A673 (cell line): ENCODE measurements at places on chromosomes 11 and 22. TPM values are rescaled to one million over a fixed set of nuclear protein-coding genes. Genes with fewer than 3 reads are reported as not detected.

DNA sequence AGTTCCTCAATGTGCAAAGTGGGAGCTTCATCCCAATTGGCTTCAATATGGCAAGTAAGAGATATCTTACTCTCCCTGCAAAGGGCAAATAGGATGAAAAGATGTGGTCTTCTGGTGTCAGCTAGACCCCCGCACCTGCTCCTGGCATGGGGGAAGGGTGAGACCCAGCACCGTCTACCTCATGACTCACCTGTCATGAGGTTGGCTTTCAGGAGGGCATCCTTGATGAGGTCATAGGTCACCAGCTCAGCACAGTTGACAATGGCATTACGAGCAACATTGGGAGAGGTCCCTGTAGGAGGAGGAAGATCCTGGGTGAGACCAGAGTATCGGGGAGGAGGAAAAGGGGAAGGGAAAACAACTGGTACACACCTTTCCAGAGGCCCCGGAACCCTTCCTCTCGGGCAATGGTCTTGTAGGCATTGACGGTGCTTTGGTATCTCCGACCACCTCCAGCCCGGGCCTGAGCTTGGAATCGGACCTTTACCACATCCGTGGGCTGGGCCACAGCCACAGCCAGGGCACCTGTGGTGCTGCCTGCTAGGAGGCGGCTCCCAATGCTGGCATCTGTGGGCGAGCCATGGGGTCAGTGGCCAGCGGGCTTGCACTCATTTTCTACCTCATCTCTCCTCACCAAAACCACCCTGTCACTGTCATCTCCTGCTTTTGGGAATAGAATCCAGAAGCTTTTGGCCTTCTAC, 6.0 kb downstream of the UCP2 start:
- no peak for DNase-seq

GRCh38 chr11:123654566-123655081, at the start of gene SCN3B:
TSS of gene SCN3B (minus strand) at chr11:123654624. CDS start at chr11:123653801, 823 bp downstream.
- DNase-seq = peak; percentile 91

The OSBPL5 gene
- total RNA-seq = 28.4 and 30.1 TPM in 2 replicates

- DNase-seq = peak; percentile 65
Observed at GRCh38 chr22:22037740-22038139, 55.2 kb upstream of the TOP3B start.

DNA sequence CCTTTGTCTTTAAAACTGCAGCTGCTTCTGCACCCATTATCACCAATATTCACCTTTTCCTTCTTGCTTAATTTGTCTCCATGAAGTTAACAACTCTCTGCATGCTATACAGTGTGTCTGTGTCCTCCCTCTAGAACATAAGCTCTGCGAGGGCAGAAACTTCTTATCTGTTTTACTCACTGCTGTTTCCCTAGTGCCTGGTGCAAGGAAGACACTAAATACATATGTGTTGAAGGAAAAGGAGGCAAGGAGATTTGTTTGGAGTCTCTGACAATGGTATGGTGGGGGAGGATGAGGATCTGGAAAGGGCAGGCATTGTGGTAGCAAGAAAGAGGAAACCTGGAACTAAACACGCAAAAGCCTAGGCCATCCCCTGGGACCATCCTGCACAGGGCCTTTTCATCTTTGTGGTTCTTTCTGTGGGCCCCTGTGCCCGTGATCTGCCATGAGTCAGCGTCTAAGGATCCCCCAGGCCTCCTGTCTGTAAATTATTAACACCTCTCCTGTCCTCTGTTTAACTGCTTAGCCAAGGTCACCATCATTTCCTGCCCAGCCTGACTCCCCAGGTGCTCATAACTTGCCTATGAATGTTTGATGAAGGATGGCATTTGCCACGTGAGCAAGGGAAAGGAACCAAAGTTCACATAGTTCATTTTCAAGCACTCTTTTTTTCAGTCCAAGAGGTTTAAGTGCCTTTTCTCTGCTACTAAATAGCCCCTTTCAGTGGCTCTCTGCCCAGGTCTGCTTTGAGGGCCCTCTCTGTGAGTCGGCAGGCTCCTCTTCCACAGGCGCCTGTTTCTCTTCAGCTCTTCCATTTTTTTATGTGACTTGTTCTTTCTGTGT, 131.1 kb downstream of the RASSF10 start:
- no peak for DNase-seq

- no peak for DNase-seq
Observed at GRCh38 chr11:67285541-67286498, 3.3 kb upstream of the ANKRD13D start.

DNA sequence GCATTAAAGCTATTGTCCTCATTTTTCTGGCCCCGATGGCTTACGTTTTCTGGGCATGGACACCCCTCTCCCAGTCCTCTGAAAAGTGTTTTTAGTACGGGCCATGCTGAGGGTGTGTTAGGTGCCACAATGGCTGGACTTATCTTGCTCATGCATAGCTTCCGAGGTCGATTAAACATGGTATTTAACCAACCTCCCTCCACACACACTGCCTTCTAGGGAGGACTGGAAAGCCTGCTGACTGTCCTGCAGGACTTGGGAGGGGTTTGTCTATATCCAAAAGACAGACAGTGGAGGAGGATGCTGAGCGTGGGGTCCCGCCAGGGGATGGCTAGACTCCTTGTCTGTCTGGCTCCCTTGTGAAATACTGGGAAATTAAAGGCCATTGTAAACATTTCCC, 95.3 kb downstream of the FBXO7 start:
- DNase-seq = no peak

The ISX gene
- total RNA-seq = not detected in 2 replicates

DNA sequence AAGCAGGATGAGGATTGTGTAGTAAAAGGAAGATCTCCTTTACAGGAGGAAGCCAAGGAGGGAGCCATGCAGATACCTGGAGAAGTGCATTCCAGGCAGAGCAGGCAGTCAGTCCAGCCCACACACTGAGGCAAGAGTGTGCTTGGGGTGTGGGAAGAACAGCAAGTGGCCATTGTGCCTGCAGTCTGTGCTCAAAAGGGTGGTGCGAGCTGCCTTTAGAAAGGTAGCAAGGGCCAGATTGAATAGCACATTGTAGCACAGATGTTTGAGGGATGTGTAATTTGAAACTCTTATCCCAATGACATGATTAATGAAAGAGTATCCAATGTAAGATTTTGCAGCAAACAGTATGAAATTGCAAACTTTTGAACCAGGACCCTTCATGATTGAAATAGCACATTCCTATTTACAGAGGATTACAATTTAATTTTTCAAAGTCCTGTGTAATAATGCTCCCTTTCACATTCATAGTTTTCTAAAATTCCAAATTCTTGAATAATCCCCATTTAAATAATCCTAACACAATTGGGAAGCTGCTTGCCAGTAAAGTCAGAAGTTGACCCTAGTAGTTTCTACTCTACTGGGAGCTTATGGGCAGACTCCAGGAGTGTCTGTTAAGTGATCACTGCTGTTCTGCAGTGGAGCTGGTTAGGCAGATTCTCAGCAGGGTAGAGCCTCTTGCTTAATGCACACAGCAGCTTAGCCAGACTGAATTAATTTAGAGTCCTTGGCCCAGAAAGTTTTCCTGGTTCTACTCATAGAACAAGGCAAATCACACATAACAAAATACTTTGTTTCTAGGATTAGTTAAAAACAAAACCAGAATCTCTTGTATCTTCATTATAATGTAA, 78.1 kb downstream of the CYB5R2 start:
- DNase-seq = peak; percentile 72

- DNase-seq = no peak
Observed at GRCh38 chr11:131423688-131424087, 53.3 kb downstream of the NTM start.

The GLYAT gene
- total RNA-seq = 0.39 TPM in 1 of 2 replicates, not detected in the other

- DNase-seq = peak; percentile 64
Observed at GRCh38 chr22:48943567-48944432, 883.9 kb downstream of the BRD1 start.

DNA sequence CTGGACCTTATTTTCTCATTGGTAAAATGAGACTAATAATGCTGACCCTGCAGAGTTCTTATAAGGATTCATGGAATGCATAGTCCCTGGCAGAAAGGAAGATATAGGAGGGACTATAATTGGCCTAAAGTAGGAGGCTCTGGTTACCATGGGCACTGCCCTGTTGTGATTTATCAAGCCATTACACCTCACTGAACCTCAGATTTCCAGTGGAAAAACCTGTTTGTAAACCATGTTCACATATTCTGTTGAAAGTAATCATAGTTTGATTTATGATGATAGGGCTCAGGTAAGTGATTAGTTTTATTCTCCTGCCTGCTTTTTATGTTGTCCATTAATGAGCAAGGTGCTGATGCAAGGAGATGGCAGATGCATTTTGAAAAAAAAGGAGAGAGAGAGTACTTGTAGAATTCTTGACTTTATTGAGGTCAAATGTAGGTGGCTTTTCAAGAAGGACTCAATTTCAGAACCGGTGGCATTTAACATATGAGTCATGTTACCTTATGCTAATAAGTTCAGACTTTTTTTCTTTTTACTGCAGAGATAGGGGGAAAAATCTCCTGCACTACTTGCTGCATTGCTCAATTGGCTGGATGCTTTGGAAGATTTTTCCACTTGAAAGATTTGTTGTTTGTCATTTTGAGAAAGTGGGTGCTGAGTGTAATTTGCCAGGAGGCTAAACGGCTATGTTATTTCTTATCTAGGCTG, 14.6 kb downstream of the NF2 start:
- DNase-seq = no peak

DNA sequence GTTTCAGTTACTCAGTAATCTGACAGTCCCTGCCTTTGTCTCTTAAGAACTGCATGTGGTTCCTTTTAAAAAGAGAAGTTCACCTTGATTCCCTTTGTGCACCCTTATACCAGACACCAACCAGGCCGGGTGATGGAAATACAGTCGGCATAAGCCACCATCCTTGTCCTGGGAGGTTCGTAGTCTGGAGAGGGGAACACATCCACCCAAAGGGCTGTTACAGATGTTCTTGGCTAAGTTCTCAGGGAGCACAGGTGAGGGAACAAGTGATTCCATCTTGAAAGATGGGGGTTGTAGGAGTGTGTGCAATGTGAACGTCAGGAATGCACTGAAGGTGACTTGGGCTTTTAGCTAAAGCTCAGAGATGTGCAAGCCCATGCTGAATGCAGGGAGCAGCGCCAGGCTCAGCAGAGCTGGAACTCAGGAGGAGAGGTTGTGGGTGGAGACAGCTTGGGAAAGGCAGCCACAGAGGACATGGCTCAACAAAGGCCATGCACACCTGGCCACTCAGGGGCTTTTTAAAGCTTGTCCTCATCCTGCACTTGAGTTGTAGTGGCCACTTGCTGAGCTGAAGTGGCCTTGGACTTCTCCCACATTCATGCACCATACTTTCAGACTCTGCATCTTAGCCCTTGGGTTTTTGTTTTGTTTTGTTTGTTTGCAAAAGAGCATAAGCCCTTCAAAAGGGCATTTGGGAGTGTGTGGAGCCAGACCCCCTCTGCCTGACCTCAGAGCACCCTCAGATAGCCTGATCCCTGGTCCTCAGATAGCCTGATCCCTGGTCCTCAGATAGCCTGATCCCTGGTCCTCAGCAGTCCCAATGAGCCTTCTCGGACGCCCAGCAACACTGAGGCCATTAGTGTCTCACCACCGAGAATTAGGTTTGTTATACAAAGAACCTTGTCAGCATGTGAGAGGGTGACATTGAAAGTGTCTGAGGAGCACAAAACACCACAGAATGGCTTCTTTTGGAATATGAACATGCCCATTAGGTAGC, 12.7 kb upstream of the TMA7B start:
- DNase-seq = no peak

GRCh38 chr11:72229336-72229924, 4.9 kb downstream of the INPPL1 start:
- DNase-seq = no peak

DNA sequence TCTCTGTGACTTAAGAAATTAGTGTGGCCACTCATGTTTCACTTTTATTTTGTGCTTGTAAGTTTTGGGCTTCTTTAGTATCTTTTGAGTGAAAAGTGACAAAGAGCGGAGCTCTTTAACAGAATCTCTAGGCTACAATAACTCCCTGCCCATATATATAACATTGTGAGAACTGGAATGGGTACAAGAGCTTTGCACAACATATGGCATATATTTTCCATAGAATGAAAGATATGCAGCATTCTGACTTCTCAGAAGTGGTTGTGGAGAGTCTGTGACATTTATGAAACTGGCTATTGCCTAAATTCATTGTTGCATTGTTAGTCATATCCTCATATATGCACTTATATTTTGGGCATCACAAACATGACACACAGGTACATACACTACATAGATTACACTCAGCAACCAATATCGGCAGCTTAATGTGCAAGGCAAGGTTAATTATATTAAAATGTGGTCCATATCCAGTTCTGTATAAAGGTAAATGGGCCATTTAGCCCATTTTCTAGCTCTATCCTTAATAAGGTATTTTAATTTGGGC, 1148.2 kb downstream of the FAM181B start:
- DNase-seq = no peak

DNA sequence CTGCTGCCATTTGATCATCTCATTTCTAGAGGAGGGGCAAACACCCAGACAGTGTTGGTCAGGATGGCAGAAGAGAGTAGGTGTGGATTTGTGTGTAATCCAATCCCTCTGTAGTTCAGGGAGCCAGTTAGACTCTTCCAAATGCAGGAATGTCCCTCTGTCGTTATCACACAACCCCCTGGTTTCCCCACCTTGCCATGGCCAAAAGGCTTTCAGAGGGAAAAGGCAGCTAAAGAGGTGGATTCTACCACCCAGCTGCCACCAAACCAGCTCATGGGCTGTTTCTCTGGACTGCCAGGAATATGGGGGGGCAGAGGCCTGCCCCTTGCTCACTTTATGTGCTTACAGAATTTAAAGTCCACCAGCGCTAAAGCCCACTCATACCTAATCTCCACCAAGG, 18.1 kb downstream of the TSKU start:
- DNase-seq = no peak

DNA sequence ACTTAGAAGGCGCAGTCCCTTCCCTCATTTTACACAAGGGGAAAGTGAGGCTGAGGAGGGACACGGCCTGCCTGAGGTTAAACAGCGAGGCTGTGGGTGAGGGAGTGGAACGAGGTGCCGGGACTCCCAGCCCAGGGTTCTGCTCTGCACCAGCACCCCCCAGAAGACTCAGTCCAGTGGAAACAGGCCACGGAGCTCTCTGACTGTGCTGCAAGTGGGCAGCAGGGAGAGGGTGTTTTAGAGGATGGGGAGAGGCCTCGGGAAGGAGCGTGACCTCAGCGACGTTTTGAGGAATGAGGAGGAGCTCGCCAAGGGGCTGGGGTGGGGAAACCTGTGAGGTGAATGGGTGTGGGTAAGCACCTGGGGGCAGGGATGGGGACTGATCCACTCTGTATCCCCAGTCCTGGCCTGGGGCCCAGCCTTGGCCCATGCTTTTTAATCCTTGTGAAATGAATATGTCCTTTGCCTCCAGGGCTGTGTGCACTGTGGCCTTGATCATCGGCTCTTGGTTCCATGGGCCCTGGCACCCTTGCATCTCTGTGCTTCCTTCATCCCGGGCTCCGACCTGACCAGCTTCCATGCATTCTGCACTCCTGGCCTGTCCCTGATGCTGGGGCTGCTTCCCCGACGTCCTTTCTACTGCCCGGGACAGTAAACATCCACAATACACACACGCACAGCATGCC, 44.2 kb downstream of the SHISAL1 start:
- DNase-seq = no peak

The FOLR1 gene
- not detected in 2 replicates for total RNA-seq

The VSIG2 gene
- total RNA-seq = not detected in 2 replicates

The MMP10 gene
- 4.0 TPM in 2 replicates for total RNA-seq

The JOSD1 gene
- 53.1 and 54.2 TPM in 2 replicates for total RNA-seq

GRCh38 chr11:1037506-1038055, 1.1 kb upstream of the MUC6 start:
- no peak for DNase-seq

The TRPC6 gene
- not detected in 2 replicates for total RNA-seq

The YAP1 gene
- 124 and 134 TPM in 2 replicates for total RNA-seq
